ENCODE measurements at places on chromosomes 12 and 14. TPM values are rescaled to one million over a fixed set of nuclear protein-coding genes. Genes with fewer than 3 reads are reported as not detected.

PEX5 gene
- total RNA-seq, result 32.5 TPM

GRCh38 chr12:123107926-123108681, 42.8 kb downstream of the PITPNM2 start:
- DNase-seq, result no peak

DNA sequence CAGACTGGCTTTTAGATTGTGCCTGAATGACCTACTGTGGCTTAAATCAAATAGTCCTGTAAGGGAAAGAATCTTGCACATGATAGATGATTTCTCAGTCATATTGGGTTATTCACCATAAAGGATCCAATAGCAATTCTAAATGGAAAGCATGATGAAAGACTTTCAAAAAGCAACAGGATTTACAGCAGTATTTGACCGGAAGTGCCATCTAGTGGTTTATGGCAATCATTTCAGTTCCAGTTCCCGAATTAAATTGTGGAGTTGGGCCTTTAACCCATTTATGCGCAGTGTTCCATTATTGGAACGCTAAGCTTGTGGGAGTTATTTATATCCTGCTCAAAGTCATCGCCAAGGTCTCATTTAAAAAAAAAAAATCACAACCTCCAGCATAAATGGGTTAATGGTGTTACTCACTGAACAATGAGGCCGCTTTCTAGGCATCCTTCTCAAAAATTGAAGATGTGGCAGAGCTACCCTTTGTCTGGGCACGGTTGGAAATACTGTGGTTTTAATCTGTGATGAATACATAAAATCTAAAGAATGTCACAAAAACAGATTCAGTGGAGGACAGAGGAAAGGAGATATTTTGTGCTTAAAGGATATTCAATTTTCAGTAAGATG, 60.8 kb upstream of the REP15 start:
- no peak for DNase-seq

GRCh38 chr14:105935384-105935783, 409.0 kb downstream of the TMEM121 start:
- peak; percentile 36 for DNase-seq

GRCh38 chr12:12195516-12195915, 71.3 kb downstream of the LRP6 start:
- no peak for DNase-seq

GRCh38 chr14:103103461-103104388, 9.2 kb downstream of the EXOC3L4 start:
- DNase-seq, result no peak

DNA sequence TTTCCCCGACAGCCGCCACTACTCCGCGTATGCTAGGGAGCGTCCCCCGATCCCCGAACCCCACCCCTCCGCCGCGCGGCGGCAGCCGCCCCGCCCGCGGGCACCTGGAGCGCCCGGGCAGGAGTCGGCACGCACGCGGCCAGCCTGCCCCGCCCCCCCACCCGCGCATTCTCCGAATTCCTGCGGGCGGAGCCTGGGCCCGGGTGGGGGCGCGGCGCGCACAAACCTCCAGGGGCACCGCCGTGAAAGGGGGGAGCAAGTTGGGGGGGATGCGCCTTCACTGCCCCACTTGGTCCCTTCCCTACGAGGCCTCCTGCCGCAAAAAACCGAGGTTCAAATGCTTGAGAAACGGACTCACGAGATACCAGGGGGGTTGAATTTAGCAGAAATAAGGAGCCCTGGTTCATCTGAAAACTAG, 1.7 kb downstream of the AJUBA start:
- DNase-seq, result no peak

RIPK3 gene
- 3.9 TPM for total RNA-seq

TEP1 gene
- total RNA-seq, result 42.7 TPM

Measured in sigmoid colon (tissue), 7 donors.